ENCODE measurements at places on chromosomes 2 and 18.

DNA sequence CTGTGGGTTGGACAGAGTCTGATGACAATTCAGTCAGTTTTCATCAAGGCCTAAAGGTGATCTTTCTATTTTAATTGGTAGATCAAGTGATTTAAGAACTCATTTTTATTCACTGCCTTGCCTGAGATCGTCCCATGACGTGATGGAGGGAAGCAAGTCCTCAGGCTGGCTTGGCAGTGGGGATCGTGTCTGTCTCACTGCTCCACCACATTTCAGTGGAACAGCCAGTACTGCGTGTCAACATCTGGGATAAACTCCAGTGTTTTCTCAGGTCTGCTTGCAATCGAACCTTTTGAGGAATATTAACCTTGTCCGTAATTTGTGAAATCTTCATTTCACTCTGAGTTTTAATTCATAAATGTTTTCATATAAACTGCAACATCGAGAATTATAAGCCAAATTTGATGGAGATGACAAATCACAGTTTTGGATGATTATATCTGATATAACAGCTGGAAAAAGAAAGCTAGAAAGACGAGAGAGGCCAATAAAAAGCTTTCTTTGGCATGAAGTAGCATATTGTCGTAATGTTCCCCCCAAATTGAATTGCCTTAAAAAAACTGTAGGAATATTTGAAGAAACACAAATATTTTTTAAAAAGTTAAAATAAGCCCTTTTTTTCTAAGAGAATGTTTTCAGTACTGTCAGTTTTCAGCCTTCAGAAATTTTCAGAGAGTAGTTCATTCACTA lies 414.7 kb upstream of the SPRED2 start:
- DNase-seq = no peak

DNA sequence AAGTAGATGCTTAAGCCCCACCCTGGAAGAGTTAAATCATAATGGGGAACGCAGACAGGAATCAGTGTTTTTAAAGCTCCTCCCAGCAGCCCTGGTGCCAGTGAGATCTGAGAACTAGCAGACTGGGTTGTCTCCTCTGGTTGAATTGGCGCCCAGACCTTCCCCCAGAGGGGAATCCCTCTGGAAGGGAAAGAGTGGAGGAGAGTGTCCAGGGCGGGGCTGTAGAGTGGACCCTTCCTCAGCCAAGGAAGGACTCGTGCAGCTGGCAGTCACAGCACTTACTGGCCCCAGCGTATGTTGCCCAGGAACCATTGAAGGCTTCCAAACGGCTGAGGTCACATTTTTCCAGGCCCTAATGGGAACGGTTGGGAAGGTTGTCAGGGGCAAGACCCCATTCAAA lies 62.5 kb downstream of the TGOLN2 start:
- DNase-seq = no peak

GRCh38 chr2:77484026-77484425 lies 38.1 kb downstream of the LRRTM4 start:
- no peak for DNase-seq

GRCh38 chr18:58046093-58046793 lies 2.2 kb downstream of the NEDD4L start:
- no peak for DNase-seq

DNA sequence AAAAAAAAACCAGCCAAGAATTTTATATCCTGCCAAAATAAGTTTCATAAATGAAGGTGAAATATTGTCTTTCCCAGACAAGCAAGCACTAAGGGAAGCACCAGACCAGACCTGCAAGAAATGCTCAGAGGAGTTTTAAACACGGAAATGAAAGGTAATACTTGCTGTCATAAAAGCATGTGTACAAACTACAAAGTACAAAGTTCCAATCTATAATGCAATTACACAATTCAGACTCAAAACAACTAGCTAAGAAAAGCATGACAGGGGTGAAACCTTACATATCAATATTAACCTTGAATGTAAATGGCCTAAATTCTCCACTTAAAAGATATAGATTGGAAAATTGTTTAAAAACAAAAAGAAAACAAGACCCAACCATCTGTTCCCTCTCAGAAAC lies 45.0 kb upstream of the ASXL3 start:
- no peak for DNase-seq

DNA sequence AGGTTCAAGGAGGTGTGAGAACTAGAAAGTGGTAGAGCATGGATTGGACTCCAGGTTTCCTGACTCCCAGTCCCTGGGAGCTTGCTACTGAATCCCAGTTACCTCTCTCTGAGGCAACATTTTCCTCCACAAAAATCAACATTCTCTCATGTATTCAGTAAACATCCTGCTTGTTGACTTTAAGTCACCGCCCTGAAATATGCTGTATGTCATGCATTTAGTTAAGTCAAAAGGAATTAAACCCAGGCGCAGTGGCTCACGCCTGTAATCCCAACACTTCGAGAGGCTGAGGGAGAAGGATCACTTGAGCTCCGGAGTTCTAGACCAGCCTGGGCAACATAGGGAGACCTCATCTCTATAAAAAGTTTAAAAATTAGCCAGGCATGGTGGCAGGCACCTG lies 3.8 kb downstream of the MATN3 start:
- DNase-seq = no peak

- no peak for DNase-seq
Observed at GRCh38 chr2:237672731-237673129, 45.3 kb downstream of the LRRFIP1 start.

DNA sequence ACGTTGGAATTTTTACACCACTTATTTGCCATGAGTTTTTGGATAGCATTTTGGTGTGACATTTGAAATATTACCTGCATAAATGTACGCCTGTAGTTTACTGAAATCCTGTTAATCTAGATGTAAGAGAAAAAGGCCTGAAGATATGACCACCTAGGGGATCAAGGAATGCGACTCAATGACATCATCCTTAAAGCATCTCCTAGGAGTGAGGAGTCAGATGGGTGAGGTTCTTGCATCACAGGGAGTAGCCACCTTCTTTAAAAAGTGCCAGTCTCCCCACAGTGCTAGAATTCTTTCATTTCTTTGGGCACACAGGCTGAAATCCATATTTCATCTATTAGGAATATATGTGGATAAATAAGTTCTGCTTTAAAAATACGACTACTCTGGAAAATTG lies 34.5 kb downstream of the ADCYAP1 start:
- peak; percentile 35 for DNase-seq

DNA sequence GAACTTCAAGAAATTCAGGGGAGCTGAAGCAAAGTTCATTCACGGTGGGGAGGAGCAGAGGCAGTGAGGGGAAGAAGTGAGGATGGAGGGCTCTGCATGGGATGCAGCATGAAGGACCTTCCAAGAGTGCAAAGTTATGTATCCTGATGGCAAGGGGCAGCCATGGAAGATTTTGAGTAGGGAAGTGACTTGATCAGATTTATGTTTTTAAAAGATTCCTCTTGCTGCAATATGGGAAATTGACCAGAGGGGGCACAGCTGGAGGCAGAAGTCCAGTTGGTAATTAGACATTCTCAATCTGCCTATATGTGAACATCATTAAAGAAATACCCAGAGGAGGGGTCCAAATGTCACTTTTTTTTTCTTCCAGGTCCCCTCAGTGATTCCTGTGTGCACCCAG lies 21.5 kb upstream of the ANXA4 start:
- no peak for DNase-seq

DNA sequence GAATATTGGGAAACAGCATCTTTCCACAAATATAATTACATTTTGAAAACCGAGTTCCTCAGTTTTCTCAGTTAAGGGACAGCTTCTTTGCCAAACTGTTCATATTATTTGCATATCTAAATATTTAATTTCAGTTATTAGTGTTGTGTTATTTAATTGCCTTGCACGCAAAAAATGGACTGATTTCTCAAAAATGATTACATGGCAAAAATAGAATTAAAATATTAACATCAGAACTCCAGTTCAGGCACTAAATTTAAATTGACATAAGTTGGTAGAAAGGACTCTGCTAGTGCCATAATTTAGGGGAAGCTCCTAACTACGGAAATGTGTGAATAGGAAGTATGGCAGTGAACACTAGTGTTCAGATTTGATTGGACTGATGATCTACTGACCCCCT lies 209.6 kb downstream of the PARD3B start:
- no peak for DNase-seq

DNA sequence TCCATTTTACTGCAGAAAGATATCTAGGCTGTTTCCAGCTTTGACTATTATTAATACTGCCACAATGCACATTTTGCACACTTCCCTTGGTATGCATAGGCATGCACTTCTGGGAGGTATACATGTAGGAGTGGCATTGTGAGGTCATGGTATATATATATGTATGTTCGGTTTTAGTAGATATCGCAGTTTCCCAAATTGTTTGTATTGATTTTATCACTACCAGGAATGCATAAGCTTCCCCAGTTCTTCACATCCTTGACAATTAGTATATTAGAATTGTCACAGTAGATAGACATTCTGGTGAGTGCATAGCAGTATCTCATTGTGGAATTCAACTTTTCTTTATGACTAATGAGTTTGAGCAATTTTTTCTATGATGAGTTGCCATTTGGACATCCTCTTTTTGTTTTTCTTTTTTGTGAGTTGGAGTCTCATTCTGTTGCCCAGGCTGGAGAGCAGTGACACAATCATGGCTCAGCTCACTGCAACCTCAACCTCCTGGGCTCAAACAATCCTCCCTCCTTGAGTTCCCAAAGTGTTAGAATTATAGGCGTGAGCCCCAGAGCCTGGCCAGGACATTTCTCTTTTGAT lies 4.2 kb upstream of the GRB14 start:
- peak; percentile 84 for DNase-seq

GRCh38 chr18:72637721-72638120 lies 93.6 kb upstream of the CBLN2 start:
- DNase-seq = no peak

DNA sequence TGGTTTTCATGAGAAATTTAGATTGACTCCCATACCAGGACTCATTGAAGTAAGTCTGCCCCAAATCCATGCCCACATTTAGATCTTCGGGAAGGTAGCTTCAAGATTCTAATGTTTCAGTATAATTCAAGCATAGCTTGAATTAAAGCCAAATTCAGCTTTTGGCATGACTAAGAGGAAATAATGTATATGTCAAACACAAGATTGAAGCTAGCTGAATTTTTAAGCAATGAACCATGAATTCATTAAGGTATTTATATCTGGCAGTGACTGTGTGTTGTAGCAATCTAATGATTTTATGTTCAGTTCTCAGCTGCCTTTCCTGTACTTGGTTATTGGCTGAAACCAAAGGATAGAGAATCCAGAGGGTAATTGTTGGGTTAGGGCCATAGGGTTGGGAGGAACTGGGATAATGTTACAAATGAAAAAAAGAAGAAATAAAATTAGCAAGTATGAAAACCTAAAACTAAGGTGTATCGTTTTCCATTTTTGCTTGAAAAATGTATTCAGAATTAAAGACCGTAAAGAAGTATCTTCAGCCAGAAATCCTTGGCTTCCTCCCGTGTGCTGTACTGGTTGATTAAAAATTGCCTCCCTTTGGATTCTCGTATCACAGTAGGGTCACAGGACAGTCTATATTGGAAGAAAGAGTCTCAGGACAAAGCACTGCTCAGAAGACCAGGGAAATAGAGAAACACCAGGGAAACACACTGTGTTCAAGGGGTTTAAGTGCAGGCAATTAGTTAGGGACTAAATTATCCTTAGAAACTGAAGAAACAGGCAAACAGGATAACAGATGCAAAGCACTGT lies 119.0 kb upstream of the FN1 start:
- DNase-seq = peak; percentile 91

- DNase-seq = no peak
Observed at GRCh38 chr2:157764386-157764785, 111.7 kb downstream of the ACVR1 start.

GRCh38 chr2:68216454-68217310 lies 35.6 kb downstream of the PPP3R1 start:
- DNase-seq = peak; percentile 71

- DNase-seq = no peak
Observed at GRCh38 chr18:62734290-62734689, 18.9 kb downstream of the PHLPP1 start.

- peak; percentile 48 for DNase-seq
Observed at GRCh38 chr2:64454386-64455332, 697 bp downstream of the LGALSL start.

DNA sequence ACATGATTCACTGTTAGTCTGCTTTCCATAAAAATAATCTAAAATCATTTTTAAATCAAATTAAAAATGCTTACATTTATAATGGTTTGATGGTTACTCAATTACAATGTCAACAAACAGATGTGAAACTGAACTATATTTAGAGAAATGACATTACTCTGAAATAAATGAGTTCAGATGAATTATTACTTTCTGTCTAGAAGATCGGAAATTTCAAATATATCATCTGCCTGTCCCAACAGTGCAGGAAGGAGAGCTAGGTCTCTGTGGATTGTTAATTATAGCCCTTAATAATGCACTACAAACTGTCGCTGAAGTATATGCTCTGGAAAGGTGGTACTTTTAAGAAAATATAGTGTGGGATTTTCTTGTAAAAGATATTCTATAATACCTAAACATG lies 109.8 kb downstream of the DSEL start:
- DNase-seq = no peak

- no peak for DNase-seq
Observed at GRCh38 chr2:6806604-6807003, 59.1 kb downstream of the CMPK2 start.

GRCh38 chr2:30662268-30663131 lies 144.7 kb downstream of the CAPN13 start:
- peak; percentile 64 for DNase-seq

DNA sequence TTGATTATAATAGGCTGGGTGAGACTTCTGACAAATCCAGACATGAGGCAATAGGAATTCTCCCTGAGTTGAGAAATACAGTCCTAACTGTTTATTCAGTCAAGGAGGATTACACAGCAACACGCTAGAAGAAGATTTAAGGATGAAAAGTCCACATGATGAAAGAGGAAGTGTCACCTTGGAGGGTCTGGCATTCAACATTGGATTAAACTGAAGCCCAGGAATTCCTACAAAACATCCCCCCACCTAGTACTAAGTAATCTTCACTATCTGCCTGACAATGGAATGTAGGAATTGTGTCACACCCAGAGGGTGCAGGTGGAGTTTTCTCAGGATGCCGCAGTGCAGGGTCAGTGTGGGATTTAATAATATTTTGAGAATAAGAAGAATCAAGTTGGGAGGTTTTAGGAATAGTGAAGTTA lies 142.4 kb downstream of the SOCS6 start:
- peak; percentile 74 for DNase-seq

Measured in fibroblast of skin of right biceps (primary cell).